Esophagus muscularis mucosa (tissue), 4 donors: ENCODE measurements at places on chromosomes 1 and 21. TPM values are rescaled to one million over a fixed set of nuclear protein-coding genes. Genes with fewer than 3 reads are reported as not detected.

Gene RNU1-3
- not detected for total RNA-seq

DNA sequence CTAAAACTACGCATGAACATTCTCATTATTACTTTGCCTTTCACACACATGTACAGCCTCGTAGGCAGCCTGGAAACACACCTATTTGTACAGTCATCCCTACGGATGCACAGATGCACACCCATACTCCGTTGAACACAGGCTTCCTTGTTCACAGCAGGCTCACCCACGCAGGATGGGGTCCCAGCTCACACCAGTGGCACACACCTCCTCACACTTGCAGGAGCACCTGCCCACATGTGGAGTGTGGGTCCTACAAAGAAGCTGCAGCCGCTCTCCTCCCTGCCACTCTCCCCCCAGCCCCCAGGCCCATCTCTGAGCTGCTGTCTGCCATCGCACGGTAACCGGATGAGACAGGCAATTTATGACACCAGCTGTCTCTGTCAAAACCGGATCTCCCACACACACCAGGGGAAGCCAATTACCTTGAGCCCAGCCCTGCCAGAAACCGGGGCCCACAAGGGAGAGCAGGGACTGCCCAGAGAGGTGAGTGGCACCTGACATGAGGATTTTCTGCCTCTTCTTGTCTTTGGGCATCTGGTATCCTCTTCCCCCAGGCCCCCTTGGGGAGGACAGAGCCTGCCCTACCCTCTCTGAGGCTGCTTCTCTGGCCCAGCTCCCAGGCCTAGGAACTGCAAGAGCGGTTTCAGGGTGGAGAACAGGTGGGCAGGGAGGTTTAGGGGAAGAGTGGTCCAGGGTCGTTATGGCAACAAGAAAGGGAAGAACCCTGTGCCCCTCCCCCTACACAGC, 175.4 kb downstream of the IGSF21 start:
- no peak for DNase-seq

DNA sequence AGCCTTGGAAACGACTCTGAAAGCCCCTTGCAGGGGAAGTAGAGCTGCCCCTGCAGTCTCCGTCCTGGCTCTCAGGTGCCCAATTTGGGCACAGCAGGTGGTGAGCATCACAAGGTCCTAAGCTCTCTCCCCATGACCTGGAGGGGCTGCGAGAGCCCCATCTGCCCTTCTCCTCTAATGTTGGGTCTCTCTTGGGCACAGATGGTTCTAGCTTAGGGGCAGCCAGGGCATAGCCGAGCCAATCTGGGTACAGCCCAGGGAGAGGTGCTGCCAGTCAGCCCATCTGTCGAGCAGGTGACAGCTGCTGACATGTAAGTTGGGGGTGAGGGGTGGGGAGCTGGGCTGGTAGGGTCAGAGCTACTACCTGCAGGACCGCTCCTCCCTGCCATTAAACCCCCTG, 50.7 kb downstream of the SYT2 start:
- DNase-seq, result no peak

DNA sequence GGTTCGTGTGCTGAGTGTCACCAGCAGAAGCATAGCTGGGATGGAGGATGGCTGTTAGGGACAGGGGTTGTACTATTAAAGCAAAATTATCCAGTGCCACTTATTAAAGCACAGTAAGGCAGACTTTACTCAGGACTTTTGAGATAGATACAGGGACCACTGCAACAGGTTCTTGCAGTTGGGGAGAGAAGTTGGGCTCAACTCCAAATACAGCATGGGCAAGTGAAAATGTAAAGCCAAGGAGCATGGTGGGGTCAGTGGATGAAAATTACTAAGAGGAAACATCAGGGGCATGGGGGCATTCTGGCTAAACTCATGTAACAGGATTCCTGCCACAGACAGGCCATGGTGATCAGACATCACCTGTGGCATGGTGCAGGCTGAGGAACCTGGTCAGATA, 15.0 kb upstream of the REN start:
- DNase-seq, result no peak

GRCh38 chr1:197126691-197127090, 19.8 kb downstream of the ASPM start:
- no peak for DNase-seq

Gene NBPF10
- total RNA-seq, result 1.3 TPM

Gene CD46
- 86.4 TPM for total RNA-seq
